Activated naive CD4-positive, alpha-beta T cell treated with anti-CD3 and anti-CD28 coated beads, Interleukin-2, amount 50 U/mL, for 72 hours (primary cell): ENCODE measurements at places on chromosomes 6 and 20.
A peak's percentile ranks its signal among the peaks of the same experiment; 100 is the strongest.

- DNase-seq, result no peak
Measured at GRCh38 chr20:19828232-19828631, 70.2 kb downstream of the RIN2 start.

- no peak for DNase-seq
Measured at GRCh38 chr20:45153752-45154151, 20.9 kb upstream of the PI3 start.

GRCh38 chr6:42938987-42939809 is 9.9 kb downstream of the CNPY3 start:
- no peak for DNase-seq

DNA sequence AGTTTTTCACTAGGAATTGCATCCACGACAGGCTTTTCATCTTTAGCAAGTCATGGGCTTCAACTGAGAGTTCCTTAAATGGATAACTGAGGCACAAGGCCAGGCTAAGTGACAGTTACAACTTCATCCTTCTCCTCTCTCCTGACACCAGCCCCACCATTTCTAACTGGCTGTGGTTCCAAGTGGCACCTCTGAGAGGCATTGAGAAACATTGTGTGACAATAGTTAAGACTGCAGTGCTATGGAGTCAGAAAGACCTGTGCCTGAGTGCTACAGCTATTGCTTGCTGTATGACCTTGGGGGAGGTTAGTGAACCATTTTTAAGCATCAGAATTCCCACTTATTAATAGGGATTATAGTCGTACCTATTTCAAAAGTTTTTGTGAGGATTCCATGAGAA is 26.2 kb upstream of the MLIP start:
- no peak for DNase-seq

DNA sequence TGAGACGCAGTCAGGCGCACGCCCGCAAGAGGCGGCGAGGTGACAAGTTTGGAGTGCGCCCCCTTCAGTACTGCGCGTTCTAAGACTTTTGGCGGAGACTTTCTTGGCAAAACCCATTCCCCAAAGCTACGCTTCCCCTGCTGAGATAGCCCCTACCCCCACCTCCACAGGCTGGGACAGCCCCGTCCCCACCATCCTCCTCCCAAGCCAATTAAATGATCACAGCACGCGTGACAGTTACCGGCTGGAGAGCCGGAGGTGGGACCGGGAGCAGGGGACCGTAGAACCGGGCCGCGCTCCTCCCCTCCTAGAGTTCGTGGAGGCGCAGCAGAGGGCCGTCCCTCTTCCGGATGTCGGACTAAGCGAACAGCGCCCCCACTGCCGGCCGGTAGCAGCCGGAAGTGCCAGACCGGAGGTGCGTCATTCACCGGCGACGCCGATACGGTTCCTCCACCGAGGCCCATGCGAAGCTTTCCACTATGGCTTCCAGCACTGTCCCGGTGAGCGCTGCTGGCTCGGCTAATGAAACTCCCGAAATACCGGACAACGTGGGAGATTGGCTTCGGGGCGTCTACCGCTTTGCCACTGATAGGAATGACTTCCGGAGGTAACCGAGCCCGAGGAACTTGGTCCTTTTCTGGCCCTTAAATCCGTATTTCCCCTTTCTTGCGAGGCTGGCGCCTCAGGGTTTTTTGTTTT is at the start of gene TOMM6:
TSS of gene TOMM6 (plus strand) at position 476 of the 699 bp plus-strand sequence. CDS start at position 480, 4 bp downstream.
- peak; percentile 94 for DNase-seq

DNA sequence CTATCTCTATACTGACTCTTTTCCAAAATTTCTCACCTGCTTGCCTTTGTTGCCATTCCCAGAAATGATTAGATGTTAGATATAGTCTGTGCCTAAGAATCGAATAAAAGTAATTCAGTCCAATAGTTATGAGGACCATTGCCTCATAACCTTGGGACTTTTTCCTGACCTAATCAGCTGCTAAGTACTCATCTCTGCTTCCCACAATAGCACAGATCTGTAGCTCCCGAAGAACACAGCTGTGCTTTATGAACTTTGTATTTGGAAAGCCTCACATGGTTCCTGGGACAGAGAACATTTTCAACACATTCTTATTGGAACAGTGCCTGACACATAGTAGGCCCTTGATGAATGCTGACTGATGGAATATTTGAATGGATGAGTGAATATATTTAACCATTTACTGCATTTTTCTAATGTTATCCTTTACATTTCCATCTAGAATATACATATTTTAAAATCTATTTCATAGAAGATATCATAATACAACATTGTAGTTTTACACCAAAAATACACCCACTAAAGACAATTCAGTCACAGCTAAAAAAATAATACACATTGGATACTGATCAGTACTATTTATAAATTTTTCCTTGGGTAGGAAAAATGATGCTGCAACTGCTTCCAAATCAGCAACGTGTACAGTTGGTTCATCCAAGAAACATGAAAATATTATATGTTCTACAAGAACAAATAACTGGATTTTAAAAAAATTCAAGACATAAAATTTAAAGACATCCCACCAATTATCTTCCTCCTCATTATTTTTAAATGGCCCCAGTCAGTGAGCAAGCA is 53.9 kb downstream of the HS3ST5 start:
- no peak for DNase-seq

GRCh38 chr6:18260448-18261106 is 3.8 kb downstream of the DEK start:
- no peak for DNase-seq

DNA sequence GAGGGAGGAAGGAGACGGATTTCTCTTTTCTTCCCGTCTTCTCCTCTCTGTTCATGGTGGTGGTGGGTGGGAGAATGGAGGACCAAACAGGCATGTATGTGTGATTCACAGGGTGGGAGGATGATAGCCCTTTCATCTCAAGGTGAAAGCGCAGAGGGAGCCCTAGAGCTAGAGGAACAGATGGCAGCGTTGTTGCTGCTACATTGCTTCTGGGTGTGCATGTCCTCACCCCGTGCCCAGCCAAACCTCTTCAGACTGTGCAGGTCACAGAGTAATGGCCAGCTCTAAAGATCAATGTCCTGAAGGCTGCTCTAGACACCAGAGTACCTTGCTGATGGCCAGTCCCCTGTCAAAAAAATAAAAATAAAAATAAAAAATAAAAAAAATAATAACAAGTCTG is 301.8 kb downstream of the TBC1D7 start:
- DNase-seq, result no peak

GRCh38 chr6:168590406-168590805 is 149.4 kb downstream of the SMOC2 start:
- no peak for DNase-seq

- no peak for DNase-seq
Measured at GRCh38 chr6:119152187-119152586, 73.7 kb upstream of the FAM184A start.

- DNase-seq, result no peak
Measured at GRCh38 chr6:42229506-42230119, 12.0 kb upstream of the MRPS10 start.

DNA sequence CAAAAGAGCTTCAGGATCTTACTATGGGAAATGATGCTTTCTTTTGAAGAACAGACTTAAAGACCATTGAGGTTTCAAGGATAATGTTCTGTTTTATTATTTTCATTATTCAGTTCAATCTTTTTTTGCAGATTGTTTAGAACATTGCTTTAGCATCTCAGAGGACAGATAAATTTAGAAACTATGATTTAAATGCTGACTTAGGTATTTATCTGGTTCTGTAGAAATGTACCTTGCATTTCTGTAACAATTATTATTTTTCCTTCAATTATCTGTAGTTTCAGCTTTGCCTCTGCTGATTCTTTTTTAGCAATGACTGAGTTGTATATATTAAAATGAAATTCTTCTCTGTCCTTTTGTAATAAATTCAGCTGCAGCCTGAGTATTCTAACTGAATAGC is 205.4 kb upstream of the PCSK2 start:
- DNase-seq, result no peak

DNA sequence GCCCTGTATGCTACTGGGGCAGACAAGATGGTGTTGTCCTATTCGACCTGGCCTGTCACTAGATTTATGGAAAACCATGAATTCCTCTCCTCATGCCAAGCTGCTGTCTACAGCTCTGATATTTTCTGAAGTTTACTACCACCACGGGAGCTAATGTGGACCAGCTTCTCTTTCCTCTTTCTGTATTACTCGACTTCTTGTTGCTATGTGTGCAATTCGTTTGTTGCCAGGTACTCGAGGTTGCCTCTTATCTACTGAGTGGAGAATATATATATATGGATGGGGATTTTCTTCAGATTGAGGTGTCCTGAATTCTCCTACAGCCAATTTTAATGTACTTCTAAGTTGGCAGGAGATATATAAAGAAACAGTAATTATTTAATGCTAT is 34.7 kb downstream of the MAN1A1 start:
- no peak for DNase-seq

DNA sequence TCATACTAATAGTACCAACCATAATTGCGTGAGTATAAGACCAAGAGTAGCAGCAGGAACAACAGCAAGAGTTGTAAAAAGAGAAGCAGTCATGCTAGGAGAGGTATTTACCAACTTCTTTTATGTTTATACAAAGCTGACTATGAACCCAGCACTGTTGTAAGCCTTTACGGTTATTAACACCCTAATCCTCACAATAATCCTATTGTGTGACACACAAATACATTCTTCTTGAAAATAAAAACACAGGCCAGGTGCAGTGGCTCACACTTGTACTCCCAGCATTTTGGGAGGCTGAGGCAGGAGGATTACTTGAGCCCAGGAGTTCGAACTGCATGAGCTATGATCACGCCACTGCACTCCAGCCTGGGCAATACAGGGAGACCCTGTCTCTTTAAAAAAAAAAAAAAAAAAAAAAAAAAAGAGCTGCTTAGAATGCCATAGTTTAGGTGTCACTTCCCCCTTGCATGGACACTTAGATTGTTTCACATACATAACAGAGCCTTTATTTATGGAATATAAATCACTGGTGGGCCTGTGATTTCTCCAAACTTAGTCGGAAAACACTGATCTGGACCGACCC is 20.2 kb downstream of the HCK start:
- DNase-seq, result no peak

GRCh38 chr20:35373661-35374060 is 38.1 kb downstream of the UQCC1 start:
- no peak for DNase-seq

DNA sequence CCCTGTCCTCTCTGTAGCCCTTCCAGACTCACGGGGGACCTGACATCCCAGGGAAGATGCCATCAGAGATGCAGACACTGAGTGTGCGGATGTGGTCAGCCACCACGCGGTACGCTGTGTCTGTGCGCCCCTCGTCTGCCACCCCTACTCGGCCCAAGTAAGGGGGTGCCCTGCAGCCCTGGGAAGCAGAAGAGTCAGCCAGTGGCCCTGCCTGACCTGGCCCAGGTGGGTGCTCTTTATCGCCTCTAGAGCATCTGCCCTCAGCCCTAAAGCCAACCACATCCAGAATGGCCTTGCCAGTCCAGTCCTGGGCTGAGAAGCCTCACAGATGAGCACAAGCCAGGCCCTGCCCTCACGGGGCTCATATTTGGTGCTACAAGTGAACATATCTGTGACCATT is 5.9 kb downstream of the AARS2 start:
- DNase-seq, result no peak

- no peak for DNase-seq
Measured at GRCh38 chr6:30703821-30704220, 13.0 kb upstream of the NRM start.

- DNase-seq, result no peak
Measured at GRCh38 chr6:11650711-11651110, 113.2 kb downstream of the TMEM170B start.
